NCI-H1694 (cell line): ENCODE measurements at places on chromosomes 16 and 17.

GRCh38 chr17:54194268-54194667 is 371.5 kb downstream of the KIF2B start:
- DNase-seq = peak; percentile 54

GRCh38 chr17:3559270-3559645 is 1.6 kb upstream of the TRPV3 start:
- no peak for DNase-seq

DNA sequence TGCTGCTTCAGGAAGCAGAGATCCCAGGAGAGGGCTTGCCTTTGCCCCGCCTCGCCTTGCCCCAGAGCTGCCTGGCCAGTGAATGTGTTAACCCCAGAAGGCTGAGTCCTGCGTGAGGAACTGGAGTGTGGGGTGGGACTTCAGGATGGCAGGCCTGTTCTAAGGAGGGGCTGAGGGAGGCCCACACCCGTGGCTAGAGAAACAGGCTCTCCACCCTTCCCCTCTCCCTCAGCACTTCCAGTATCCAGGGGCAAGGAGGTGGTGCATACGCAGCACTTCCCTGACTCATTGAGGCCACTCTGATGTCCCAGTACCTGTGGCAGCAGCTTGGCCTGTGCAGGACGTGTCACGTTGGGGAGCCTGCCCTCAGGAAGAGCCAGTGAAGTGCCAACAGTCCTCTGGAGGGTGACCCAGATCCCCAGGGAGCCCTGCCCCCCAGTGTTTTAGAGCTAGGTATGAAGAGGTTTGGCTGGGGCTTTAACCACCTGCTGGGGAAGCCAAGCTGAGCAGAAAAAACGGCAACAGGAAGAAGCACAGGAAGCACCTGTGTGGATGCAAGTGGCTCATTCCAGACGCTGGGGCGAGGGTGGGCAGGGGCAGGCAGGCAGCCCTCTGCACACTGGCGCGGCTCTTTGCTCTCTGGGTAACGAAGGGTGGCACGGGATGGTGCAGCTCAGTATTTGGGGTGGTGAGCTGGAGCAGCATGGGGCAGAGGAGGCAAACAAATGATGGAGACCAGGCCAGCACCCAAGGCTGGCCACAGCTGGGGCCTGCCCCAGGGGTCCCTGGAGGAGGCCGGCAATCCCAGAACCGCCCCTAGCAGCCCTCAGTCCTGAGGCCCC is 14.7 kb upstream of the CTCF start:
- no peak for DNase-seq

GRCh38 chr17:60386147-60387058 is 5.5 kb downstream of the USP32 start:
- DNase-seq = no peak

- peak; percentile 81 for DNase-seq
Measured at GRCh38 chr17:78497115-78497540, 80.1 kb downstream of the DNAH17 start.
